ENCODE measurements at places on chromosomes 7 and 10. TPM values are rescaled to one million over a fixed set of nuclear protein-coding genes. Genes with fewer than 3 reads are reported as not detected.

- DNase-seq: no peak
- H3K27me3 ChIP-seq: no peaks in the 10 kb centered on the region
- H3K27ac ChIP-seq: no peak overlapping the region
- peaks cover 24% of the 10 kb centered on the region for H3K36me3 ChIP-seq
Measured at GRCh38 chr10:22536620-22537019, 177.8 kb downstream of the PIP4K2A start.

DNA sequence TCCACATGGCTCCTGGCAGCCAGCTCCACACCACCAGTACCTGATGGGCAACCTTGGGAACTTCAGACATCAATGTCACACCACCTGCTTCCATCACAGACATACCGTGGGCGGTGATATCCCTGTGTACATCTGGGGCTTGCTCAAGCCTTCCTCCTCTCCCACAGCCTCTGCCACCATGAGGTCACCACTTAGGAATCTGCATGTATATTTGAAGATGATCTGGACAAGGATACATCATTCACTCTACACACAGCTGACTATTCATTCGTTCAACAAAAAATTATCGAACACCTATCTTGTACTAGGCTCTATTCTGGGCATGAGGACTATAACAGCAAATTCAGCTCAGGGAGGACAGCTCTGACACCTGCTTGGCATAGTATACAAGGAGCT lies 6.8 kb downstream of the DLG5 start:
- DNase-seq: no peak
- peaks cover 47% of the 10 kb centered on the region for H3K4me1 ChIP-seq
- peaks cover 7% of the 10 kb centered on the region for H3K36me3 ChIP-seq
- no peaks in the 10 kb centered on the region for H3K27me3 ChIP-seq
- no peak overlapping the region for H3K27ac ChIP-seq

- no peak for DNase-seq
- no peak overlapping the region for H3K4me3 ChIP-seq
- H3K27ac ChIP-seq: no peak overlapping the region
- no peaks in the 10 kb centered on the region for H3K36me3 ChIP-seq
Measured at GRCh38 chr10:90587081-90587491, 270.8 kb downstream of the HTR7 start.

SFTPA1 gene
- total RNA-seq: not detected

DNA sequence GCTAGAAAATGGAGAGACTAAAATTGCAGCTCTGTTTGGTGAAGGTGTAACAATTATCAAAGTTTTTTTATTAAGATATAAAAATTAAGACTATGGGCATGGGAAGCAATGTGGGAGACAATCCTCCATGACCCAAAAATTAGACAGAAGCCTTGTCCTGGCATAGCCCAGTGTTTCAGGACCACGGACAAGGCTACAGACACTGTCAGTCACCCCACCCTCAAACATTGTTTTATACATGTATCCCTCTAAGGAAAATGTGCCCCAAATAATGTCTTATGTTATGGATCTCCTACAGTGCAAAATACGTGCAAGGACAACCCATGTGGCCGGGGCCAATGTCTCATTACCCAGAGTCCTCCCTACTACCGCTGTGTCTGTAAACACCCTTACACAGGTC lies 24.0 kb downstream of the HABP2 start:
- no peaks in the 10 kb centered on the region for H3K36me3 ChIP-seq
- H3K27me3 ChIP-seq: peaks cover 10% of the 10 kb centered on the region
- peak; percentile 26 for DNase-seq
- H3K27ac ChIP-seq: no peak overlapping the region
- H3K4me1 ChIP-seq: no peaks in the 10 kb centered on the region

DNA sequence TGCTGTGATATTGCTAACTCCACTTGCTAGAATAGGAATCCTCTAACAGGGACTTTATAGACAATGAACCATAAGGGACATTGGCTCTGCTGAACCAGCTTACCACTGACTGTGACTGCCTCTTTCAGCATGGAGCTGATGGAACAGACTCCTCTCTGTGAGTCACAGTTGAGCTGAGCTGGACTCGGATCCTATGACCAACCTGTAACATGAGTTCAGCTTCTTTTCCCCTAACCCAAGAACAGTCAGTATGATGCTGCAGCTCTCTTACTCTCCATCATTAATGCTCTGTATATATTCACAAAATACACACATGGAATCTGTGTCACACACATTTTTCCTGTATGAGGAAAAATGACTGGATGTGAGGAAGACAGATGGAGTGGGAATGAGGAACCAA lies 177.9 kb upstream of the BET1 start:
- peaks cover 9% of the 10 kb centered on the region for H3K4me1 ChIP-seq
- H3K4me3 ChIP-seq: no peak overlapping the region
- DNase-seq: no peak
- H3K27ac ChIP-seq: no peak overlapping the region

DNA sequence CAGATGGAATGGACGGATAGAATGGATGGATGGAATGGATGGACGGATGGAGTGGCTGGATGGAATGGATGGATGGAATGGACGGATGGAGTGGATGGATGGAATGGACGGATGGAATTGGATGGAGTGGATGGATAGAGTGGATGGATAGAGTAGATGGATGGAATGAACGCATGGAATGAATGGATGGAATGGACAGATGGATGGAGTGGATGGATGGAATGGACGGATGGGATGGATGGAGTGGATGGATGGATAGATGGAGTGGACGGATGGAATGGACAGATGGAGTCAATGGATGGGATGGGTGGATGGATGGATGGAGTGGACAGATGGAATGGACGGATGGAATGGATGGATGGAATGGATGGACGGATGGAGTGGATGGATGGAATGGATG lies 259.7 kb upstream of the C7orf33 start:
- DNase-seq: no peak
- H3K27ac ChIP-seq: no peak overlapping the region
- H3K36me3 ChIP-seq: peaks cover 28% of the 10 kb centered on the region
- H3K4me1 ChIP-seq: peaks cover 3% of the 10 kb centered on the region

INTS1 gene
- total RNA-seq: 123 TPM
